ENCODE measurements at places on chromosomes 5 and 9. TPM values are rescaled to one million over a fixed set of nuclear protein-coding genes. Genes with fewer than 3 reads are reported as not detected.

Gene ARSI
- total RNA-seq = 0.64 TPM

Gene NMUR2
- total RNA-seq = not detected

Gene GARIN3
- total RNA-seq = not detected

Gene TRIP13
- 4.3 TPM for total RNA-seq

Gene ACTBL2
- total RNA-seq = not detected

Gene SHLD3
- 3.0 TPM for total RNA-seq

Gene LRRC19
- total RNA-seq = 116 TPM

Gene WWC1
- 38.3 TPM for total RNA-seq

Gene NOXA1
- 42.6 TPM for total RNA-seq

Gene RNF130
- 52.1 TPM for total RNA-seq

DNA sequence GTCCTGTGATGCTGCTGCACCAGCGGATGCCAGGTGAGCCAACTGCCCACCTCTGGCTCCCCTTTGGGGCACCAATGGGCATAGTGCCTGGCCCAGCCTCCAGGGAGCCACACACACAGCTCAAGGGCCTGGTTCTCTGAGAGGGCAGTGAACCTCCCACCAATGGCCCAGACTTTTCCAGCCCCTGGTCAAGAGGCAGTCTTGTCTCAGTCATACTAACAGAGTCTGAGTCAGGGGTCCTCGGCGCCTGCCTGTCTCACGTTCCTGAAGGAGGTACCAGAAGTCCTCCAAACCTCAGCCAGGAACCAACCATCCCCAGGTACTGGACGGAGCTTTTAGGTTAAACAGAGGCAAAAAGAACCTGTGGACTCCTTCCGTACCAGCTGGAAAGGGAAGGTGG, 121.1 kb downstream of the C5orf15 start:
- DNase-seq = no peak

- DNase-seq = no peak
These were observed 166.1 kb downstream of the MARCHF11 start for GRCh38 chr5:16013334-16014065.

DNA sequence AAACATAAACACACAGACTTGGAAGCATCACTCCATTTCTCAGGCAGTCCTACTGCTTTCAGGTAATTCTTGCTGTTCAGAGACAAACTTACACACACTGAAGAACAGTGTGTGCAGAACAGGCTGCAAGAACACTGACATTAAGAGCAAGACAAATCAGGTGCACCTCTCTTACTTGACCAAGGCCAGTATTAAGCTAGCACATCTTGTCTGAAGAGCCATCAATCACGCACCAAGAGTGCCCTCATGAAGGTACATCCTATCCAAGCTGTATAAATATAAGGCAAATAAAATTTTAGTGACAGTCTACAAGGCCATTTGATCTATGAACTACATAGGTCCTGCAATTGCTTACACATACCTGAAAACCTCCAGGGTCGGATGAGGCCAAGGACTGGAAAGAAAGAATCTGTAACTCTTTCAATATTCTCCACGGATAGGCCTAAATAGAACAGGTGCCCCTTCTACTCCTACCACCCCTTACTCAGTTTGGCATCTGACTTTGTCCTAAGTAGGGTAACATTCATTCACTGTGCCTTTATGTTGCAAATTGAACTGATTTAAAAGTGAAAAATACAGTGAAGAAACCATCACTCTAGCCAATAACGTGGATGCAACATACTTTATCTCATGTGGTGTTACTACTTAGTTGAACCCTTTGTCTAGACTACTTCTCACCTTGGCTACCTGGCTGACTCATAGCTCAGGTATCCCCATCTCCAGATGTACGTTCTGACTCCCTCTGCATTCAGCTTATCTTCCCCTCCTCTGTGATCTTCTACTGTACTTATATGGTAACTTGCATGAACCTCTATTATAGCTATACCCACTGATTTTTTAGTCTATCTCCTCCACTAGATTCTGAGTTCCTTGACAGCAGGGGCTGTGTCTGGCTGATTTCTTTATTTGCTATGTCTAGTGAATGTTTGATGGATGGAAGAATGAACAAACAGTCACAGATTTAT, 256.3 kb downstream of the KIAA0825 start:
- no peak for DNase-seq

- no peak for DNase-seq
These were observed 695 bp upstream of the SNAPC3 start for GRCh38 chr9:15421990-15422371.

DNA sequence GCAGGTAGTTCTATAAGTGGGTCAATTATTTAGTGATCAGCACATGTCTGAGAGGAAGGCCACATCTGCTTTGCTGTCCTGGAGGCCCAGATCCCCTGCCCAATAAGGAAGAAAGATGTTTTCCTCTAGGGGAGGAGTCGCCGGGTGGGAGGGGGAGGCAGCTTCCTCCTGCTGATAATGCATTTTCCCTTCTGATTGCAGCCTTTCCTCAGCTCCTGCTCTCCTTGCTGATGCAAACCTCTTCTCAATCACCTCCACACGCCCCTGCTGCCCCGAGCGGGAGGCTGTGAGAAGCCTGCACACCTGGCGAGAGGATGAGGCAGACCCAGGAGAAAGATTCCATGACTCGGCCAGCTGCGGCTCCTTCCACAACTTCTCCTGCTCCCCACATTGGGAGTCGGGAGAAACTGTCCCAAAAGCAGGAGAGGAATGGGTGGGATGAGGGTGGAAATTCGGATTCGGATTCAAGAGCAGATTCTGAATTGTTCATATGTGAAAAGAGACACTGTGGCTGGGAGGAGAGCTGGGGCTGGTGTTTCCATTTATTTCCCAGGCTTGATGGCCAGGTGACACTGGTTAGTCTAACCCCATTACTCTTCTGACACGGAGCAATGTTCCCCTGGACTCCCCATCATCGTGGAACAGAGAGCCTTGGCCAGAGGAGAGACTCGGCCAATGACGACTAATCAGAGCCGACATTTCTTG, 6.8 kb upstream of the NTNG2 start:
- no peak for DNase-seq

DNA sequence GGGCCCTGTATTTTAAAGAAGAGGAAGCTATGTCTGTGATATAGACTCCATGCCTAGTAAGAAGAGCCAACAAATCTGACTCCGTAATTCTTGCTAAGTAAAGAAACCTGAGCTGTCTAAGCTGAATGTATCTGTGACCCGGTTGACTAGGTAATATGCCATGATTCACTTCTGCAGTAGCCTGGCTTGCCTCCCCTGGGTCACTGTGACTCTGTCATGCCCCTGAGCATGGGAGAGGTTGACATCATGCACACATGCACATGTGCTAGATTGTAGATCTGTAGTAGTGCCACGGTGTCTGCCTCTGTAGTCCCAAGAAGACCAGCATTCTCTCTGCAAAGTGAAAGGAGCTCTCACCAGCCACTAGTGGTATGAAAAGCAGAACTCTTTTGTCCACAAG, 9.1 kb downstream of the SLC22A5 start:
- DNase-seq = no peak

DNA sequence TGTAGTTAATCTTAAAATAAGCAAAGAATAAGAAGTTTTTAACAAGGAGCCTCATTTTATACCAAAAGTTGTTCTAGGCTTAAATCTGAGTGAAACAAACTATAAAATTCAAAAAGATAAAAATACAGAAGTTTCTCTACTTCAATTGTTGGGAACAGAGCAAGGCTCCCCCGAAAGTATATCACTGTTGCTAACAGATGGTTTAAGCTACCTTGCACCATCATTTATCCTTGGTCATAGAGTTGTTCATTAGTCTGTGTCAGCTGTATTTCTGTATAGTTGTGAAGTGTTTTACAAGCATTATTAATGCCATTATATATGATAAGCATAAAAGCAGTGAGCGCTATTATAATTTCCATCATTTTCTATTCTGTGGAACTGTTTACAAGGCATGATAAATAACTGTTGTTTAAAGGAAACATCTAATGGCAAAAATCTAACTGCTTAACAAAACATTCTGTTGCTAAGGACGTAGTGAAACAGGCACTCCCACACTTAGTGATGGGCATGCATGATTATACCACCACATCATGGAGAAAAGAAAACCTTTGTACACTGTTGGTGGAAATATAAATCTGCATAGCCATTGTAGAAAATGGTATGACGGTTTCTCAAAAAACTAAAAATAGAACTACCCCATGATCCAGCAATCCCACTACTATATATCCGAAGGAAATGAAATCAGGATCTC, 23.3 kb upstream of the ACO1 start:
- no peak for DNase-seq

DNA sequence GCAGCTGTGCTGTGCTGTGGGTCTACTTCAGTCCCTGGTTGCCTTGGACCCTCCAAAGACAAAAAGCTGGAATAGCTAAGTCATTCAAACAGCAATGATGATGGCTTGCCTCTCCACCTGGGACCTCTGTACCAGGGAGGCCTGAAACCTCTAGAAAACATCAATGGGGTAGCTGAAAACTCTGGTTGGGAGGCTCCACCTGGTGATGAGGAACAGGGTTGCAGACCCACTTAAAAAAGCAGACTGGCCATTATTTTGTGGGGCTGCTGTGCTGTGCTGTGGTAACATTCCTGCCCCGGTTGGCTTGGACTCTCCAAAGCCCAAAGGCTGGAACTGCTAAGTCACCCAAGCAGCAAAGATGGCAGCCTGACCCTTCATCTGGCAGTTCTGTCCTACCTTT, 839.3 kb upstream of the ARRDC3 start:
- no peak for DNase-seq

DNA sequence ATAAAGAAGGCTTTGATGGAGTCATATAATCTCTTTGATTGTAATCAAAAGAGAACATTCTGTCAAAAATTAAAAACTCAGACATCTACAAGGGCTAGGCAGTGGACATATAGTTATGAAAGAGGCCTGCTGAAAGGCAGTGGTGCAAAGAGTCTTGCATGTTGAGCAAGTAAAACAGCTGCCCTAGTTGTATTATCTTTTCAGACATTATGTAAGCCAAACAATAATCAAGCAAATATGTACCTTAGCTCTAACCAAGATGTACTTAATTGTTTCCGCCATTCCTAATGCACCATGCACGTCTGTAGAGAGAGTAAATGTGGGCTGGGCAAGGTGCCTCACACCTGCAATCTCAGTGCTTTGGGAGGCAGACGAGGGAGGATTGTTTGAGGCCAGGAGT, 14.3 kb downstream of the GAPT start:
- no peak for DNase-seq

DNA sequence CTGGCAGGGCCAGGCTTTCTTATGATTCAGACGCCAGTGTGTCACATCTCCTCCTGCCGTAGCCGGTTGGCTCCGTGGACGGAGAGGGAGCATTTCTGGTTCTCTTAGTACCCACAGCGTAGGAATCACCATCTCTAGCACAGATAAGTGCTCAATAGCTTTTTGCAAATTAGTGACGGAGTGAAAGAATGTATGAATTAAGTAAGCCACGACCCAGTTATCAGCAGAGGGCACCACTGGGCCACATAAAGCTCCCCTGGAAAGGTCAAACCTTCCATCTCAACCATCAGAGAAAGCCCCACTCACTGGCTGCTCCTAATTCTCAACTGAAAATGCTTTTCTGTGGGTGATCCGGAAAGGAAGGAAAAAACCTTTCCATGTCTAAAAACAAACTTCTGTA, 317.0 kb upstream of the ADCY2 start:
- no peak for DNase-seq

- no peak for DNase-seq
These were observed 32.9 kb downstream of the RALGPS1 start for GRCh38 chr9:126947529-126947928.

- no peak for DNase-seq
These were observed 138.1 kb downstream of the BAAT start for GRCh38 chr9:101246691-101247090.

- no peak for DNase-seq
These were observed 700.2 kb downstream of the IRX1 start for GRCh38 chr5:4295663-4296339.

GRCh38 chr5:100792781-100793180, 110.3 kb downstream of the ST8SIA4 start:
- DNase-seq = no peak

- DNase-seq = no peak
These were observed 80.6 kb downstream of the WNK2 start for GRCh38 chr9:93264338-93265125.

DNA sequence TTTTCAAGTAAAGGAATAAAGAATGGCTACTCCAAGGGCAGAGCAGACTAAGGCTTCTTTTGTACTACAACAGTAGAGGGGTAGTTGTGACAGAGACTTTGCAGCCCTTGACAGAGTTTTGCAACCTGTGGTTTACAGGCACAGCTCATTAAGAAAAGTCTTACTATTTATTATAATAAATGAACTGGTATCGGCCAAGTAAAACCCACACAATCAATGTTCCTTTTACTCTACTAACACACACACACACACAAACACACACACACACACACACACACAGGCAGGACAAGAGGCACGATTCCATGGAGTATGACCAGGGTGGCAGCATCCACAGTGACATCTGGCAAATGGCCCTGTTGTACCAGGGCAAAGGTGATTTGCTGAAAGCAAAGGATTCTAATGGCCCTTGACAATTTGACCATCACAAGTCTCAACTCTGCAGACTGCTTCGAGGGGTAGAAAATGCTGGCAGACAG, 59.1 kb upstream of the GOLPH3 start:
- DNase-seq = no peak

DNA sequence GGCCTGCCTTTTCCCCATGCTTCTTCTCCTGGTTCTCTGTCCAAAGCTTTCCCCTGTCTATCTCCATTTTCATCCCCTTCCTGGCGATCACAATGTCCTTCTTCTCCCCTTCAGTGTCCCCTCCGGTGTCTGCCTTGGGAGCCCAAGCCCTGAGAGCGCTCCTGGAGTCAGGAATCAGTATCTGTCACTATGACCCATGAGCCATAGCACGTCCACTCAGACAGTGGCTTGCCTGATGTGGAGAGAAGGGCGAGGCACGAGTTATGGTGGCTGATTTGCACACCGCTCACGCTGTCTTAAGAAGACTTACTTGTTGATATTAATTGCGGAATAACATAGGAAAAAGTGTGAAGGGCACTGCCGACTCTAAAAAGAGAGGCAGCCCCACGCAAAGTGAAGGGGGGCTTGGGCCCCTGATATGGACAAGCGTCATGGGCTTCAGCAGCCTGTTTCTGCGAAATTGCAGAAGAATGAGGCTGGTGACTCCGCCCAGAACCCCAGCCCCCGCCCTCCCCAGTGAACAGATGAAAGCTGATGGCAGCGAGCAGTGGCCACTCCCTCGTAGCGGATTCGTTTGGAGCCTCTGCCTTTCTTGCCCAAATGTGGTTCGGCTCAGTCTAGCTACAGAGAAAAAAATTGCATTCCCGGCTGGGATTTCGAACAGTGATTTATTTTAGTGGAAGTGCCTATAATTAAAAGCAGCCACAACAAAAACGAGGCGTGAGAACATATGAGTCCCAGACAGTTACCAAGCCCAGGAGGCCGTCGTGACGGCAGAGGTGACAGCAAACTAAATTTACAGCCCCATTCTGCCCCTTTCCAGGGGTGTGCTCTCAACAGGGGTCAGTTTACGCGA, 149.8 kb downstream of the ICE1 start:
- peak; percentile 32 for DNase-seq

DNA sequence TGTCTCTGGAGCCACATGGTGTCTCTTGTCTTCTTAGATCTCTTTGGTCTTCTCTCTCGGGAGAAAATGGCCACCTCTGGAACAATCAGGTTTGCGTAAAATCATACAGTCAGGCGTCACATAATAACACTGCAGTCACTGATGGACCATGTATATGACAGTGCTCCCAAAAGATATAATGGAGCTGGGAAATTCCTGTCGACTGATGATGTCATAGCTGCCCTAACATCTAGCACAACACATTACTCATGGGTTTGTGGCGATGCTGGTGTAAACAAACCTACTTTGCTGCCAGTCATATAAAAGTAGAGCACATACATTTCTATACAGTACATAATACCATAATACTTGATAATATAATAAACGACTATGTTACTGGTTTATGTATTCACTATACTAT, 30.1 kb upstream of the RAI14 start:
- no peak for DNase-seq

Measured in left colon (tissue), 2 donors.